ENCODE measurements at places on chromosomes 3 and 15. TPM values are rescaled to one million over a fixed set of nuclear protein-coding genes. Genes with fewer than 3 reads are reported as not detected.

The DLEC1 gene
- not detected for total RNA-seq

The CX3CR1 gene
- total RNA-seq: not detected

The GPR149 gene
- total RNA-seq: not detected

The GOLGA8M gene
- total RNA-seq: not detected

The FBXL22 gene
- total RNA-seq: 0.60 TPM

The NDN gene
- total RNA-seq: 4.0 TPM

GRCh38 chr3:124885466-124886167, 1.5 kb downstream of the ITGB5 start:
- DNase-seq: peak; percentile 36

DNA sequence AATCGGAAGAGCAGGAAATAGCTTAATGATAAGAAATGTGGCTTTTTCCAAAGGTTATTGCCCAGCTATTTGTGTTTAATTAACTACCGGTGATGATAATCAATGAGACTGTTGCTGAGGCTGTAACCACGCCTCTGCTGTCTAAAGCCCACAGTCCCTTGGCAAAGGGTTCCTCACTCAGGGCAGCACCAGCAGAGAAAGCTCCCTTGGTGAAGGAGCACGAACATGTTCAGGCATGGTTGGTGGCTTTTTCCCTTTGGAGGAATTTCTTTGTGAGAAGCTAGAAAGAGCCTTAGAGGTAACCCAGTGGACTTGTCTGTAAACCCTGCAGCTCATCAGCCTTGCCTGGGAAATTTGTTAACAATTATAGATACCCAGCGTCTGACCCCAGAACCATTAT, 7.5 kb upstream of the ST6GAL1 start:
- DNase-seq: no peak

GRCh38 chr15:43541785-43542184, 24.4 kb downstream of the MAP1A start:
- DNase-seq: no peak

- peak; percentile 62 for DNase-seq
These were observed 778.0 kb upstream of the NECTIN3 start for GRCh38 chr3:110293660-110294059.

- no peak for DNase-seq
These were observed 1044.1 kb upstream of the NR2F2 start for GRCh38 chr15:95286352-95286880.

- DNase-seq: no peak
These were observed 22.1 kb downstream of the PLOD2 start for GRCh38 chr3:146138902-146139301.

DNA sequence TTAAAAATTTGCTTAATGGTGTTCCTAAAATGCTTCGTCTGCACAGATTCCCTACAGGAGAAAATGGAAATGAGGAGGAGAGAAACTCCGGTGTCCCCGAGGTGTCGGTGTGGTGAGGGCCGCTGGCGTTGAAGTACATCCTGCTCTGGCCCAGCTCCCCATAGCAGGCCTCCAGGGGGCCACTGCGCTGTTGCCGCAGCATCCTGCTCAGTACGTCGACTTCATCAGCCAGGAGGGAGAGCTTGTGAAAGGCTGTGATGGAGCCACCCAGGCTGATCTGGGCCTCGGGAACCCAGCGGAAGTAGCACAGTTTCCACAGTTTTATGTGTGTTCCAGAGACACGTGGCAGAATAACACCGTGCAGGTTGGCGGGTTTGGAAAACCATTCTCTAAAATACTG, 37.8 kb downstream of the FAN1 start:
- DNase-seq: no peak

DNA sequence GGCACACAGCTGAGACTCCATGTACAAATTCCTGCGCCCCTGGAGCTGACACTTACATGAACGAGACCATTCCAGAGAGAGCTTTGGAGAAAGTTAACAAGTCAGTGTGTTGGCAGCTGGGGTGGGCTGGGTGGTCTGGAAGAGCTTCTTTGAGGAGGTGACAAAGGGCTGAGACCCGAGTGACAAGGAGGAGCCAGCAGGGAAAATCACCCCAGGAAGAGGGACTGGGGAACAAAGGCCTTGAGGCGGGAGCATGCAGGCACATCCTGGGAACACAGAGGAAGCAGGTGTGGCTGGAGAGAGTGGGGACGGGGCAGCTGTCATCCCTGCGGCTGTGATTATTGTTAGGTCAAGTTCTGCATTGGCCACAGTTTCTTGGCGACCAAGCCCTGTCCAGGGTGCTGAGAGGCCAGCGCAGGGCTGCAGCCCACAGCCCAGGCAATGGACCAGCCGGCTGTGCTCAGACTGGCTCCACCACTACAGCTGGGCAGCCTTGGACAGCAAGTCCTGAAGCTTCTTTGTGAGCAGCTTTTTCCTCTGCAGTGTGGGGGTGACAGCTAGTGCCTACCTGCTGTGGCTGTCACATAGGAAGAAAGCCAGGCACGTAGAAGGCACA, 34.2 kb upstream of the PRR23E start:
- peak; percentile 21 for DNase-seq

DNA sequence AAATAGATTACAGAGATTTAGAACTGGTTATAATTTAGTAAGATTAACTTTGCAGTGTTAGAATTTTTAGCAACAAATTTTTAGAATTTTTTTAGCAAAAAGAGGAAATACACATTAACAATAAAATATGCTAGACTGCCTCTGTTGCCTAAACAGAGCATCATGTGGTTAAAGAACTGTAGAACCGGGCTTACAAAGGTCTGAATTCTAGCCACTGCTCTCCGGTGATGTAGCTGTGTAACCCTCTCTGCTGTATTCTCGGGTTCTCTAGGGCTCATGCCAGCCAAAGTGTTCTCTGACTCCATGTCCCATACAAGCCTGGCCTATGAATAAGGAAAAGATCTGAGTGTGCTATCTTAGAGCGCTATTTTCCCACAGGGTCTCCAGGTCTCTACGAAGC, 2.9 kb upstream of the P2RY12 start:
- no peak for DNase-seq

DNA sequence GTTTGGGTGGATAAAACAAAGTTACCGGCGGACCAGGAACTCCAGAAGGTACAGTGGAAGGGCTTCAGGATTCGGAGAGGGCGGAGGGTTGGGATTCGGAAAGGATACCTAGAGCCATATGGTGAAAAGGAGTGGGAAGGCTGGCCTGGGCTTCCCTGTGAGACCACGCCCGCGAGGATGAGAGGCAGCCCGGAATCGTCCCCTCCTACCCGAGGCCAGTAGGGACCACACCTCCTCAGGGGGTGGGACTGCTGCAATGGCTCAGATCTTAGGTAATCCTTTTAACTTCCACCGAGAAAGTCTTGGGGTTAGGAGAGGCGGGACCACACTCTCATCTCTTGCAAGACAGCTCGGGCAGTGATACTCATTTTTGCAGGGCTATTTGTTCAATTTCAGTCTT, 511.3 kb downstream of the OCA2 start:
- peak; percentile 16 for DNase-seq

DNA sequence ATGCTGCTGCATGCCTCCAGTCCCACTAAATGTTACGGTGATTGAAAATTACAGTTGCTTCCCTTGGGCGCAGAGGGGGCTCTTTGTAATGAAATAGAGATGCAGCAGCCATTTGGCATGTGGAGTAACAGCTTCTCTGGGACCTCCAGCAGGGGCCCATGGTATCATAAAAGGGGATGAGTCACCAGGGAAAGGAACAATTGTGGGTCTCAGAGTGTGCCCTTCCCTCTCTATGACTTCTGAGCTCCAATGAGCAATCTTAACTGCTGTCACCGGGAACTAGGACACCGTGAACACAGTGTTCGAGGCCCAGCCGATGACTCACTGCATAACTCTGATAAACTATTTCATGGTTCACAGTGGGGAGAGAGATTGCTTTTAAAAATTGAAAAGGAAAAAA, 164.8 kb upstream of the NUDT16 start:
- DNase-seq: peak; percentile 96

GRCh38 chr3:182484682-182485081, 308.6 kb upstream of the ATP11B start:
- DNase-seq: no peak

- DNase-seq: no peak
These were observed 299.0 kb downstream of the ZBTB20 start for GRCh38 chr3:114848082-114848481.

DNA sequence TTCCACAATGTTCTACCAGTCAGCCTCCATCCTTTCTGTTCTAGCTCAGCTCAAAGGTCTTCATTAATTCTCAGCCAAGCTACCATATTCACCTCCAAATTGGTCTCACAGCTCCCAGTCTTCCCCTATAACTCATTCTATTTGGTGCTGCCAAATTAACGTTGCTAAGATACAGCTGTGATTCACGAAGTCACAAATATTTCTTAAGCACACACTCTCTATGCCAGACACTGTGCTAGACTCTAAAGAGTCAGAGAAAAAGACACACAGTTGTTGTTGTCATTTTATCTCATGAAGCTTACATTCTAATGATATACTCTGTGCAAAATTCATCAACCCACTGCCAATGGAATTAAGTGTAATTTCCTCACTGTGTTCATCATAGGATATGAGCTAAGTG, 102.8 kb downstream of the FRMD5 start:
- DNase-seq: peak; percentile 52

DNA sequence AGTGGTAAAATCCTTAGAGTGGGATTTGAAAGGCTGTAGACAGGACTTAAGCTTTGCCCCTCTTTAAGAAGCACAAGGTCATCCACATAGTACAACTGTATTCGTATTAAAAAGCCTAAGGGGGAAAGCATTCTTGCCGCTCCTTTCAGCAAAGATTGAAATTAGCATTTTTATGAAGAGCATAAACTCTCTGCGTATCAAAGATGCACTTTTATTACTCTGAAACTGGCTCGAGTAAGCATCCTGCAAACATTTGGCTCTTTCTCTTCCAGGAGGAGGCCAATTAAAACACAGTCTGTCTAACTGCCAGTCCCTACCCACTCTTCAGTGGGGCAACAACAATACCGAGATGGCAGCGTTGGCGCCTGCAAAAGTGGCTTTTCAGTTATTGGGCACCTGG, 192.5 kb upstream of the TPRG1 start:
- no peak for DNase-seq

DNA sequence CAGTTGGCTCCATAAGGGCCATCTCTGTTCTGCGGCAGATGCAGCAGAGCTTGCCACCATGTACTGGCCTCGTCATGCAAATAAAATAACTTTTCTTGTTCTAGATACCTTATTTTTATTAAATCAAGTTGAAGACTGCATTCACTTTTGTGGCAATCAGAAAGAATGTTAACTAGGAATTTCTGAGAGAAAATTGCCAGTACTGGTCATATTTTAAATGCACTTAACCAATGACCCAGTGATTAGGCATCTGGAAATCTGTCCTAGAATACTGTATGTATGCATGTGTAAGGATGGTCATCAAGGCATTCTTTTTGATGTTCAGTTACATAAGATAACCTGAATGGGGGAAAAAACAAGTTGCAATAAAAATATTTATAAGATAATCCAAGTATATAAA, 34.2 kb upstream of the CSPG5 start:
- DNase-seq: no peak

DNA sequence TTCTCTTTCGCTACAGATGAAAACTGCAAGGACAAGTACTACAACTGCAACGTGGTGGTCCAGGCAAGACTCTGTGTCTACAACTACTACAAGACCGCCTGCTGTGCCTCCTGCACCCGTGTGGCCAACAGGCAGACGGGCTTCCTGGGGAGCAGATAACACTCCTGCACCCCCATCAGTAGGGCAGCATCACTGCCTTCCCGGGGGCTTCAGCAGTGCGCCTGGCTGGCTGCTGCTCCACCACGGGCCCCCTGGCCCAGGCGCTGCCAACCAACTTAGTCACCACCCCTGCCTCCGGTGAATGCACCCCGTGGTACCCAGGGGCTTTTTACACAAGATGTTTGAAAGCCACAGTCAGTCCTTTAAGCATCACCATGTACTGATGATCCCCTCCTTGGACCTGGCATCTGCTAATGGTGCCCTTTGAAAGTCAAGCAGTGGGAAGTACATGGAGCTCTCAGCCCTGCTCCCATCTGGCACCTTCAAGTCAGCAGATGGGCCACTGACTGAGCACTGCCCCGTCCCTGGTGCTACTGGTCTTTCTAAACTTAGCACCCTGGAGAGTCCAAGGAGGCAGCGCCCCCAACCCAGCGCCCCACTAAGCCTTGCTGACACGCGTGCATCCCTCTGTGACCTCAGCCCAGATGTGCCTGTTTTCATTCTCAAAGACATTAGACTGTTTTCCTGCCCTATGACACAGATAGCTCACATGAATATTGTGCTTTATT, 33.0 kb upstream of the NR2E3 start:
- DNase-seq: no peak

- peak; percentile 50 for DNase-seq
These were observed 34.7 kb downstream of the NIPA2 start for GRCh38 chr15:22872936-22873701.

DNA sequence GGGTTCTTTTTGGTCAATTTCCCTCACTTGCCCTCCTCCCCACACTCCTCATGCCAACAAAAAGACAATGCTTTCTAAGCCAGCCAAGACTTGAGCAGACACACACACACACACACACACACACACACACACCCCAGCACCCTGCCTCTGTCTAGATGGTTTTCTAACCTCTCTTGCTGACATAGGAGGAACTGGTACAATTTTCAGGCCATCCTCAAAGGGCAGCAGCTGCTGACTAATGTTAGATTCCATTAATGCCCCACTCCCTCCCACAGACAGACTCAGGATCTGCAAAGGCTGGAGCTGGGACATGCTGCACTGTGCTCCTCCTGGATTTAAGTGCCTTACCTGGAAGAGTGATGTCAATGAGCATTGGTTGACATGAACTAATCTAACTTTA, 438.4 kb downstream of the OCA2 start:
- DNase-seq: no peak

GRCh38 chr15:99502182-99502581, 63.6 kb upstream of the MEF2A start:
- DNase-seq: no peak

DNA sequence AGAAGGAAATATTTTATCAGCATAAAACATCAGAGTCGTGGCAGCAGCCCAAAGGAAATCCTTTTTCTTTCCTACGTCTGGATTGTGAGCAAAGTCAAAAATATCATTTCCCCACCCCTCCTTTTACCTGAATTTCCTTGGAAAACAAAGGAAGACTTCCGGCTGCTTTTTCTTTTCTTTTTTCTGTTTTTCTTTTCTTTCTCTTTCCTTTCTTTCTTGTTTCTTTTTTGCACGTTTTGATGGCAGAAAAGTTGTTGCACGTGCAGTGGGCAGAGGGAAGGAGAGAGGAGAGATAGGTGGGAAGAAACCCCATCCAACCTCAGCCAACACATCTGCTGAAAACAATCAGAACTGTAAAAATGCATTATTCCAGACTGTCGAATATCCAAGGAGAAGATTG, 544 bp upstream of the MYO1E start:
- DNase-seq: no peak

- DNase-seq: no peak
These were observed 105.5 kb downstream of the PLD1 start for GRCh38 chr3:171704814-171705213.

DNA sequence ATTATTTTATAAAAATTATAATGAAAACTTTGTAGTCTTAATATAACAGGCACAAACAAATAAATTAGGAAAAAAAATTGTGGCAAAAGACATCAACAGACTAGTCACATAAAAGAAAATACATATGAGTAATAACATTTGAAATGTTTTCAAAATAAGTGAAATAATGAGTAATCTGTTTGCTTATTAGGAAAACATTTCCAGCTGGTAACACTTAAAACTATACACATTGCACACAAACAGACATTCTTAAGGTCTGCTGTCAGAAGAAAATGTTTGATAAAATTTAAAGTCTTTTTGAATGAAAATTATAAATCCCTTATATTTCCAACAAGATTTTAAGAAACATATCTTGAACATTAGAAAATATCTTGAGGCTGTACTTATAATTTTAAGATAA, 1326.3 kb upstream of the CADM2 start:
- DNase-seq: no peak

All from HT1080 (cell line).